Stimulated activated CD8-positive, alpha-beta memory T cell treated with anti-CD3 and anti-CD28 coated beads, Interleukin-4, amount 100 ng/mL, for 4 hours (primary cell): ENCODE measurements at places on chromosomes 1 and 21.
A peak's percentile ranks its signal among the peaks of the same experiment; 100 is the strongest.

- DNase-seq: no peak
These were observed 20.9 kb downstream of the MCOLN3 start for GRCh38 chr1:85027242-85027983.

DNA sequence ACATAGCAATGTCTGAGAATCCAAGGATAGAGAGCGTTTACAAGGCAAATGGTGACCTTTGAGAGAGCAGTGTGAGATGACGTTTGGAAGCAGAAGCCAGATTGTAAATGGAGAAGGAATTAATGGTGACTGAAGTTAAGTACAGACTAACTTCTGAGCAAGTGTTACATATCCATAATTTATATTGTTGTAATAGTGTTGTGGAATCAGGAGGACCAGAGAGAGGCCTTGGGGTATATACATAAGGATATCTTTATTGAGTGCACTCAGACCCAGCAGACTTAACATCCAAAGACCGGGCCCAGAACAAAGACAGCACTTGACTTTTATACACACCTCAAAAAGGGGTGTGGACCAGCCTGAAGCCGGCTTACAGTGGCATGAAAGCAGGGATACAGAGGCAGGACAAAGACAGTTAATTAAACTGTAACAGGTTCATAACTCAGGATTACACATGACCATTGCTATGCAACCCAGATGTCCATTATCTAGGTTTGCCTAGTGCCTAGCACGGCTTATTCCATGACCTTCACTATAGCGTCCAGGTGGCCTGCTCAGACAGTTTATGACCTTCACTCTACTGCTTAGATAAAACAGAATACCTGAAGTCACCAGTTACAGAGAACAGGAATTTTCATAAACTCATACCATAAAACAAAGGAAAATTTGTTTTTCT lies 2.7 kb upstream of the MGST3 start:
- DNase-seq: no peak

GRCh38 chr1:215665215-215665614 lies 98.1 kb downstream of the KCTD3 start:
- no peak for DNase-seq

- no peak for DNase-seq
These were observed 11.2 kb downstream of the MEF2D start for GRCh38 chr1:156489166-156489934.

GRCh38 chr1:209844695-209845407 lies 17.1 kb downstream of the UTP25 start:
- DNase-seq: no peak

DNA sequence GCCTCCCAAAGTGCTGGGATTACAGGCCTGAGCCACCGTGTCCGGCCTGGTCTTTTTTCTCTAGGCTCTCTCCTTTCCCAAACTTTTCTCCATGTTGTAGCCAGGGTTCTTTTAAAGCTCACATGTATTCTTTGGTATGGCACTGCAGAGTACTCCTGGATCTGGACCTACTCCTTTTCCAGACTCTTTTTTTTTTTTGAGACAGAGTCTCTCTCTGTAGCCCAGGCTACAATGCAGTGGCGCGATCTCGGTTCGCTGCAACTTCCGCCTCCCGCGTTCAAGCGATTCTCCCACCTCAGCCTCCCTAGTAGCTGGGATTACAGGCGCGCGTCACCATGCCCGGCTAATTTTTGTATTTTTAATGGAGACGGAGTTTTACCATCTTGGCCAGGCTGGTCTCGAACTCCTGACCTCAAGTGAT lies 602 bp upstream of the MED18 start:
- DNase-seq: no peak

GRCh38 chr21:45234127-45234526 lies 53.6 kb downstream of the POFUT2 start:
- no peak for DNase-seq

DNA sequence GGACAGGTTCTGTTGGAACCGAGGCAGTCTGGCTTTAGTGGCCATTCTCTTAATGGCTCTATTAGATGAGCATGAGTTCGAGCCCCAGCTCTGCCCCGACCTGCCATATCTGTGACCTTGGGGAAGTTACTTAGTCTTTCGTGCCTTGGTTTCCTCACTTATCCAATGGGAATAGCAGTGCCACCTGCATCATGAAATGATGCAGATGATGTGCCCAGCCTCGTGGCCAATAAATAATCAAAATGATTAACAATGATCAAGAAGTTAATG lies 30.6 kb downstream of the CAMK1G start:
- DNase-seq: no peak

DNA sequence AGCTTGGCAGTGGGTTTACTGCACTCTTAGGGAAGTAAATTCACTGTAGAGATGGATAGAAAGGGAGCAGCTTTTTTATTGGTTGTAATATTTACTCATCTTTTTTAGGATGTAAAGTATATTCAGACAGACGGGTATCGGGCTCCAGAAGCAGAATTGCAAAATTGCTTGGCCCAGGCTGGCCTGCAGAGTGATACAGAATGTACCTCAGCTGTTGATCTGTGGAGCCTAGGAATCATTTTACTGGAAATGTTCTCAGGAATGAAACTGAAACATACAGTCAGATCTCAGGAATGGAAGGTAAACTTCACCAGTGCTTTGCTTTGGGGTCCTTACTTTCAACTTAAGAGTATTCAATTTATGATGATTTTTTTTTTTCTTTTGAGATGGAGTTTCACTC lies 3.2 kb downstream of the UHMK1 start:
- no peak for DNase-seq

DNA sequence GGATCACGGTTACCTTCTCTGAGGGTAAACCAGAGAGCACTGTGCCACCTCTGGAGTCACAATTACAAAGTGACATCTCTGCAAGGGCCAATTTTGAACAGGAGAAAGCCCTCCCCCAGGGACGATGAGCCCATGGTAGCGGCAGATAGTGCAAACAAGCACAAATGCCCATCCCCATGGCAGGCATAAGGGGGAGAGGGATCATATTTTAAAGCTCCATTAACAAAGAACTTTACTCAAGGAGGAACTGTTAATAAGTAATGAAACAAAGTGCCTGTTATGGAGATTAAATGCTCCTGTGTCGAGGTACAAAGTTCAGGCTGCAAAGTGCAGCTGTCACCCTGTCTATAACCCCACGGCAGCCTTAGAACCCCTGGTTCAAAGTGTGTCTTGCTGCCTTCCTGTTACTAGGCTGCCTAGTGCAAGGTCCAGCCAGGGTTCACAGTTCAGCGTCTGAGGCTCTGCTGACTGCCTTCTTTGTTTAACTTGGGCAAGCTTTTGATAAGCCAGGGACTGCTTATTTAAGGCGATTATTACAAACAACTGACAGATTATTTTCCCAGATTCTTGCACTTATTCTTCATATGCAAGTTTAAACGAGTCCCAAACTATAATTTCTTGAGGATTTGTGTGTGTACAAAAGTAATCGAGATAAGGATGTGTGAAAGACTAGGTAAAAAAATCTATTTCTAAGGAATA lies 75.7 kb upstream of the NRIP1 start:
- no peak for DNase-seq

DNA sequence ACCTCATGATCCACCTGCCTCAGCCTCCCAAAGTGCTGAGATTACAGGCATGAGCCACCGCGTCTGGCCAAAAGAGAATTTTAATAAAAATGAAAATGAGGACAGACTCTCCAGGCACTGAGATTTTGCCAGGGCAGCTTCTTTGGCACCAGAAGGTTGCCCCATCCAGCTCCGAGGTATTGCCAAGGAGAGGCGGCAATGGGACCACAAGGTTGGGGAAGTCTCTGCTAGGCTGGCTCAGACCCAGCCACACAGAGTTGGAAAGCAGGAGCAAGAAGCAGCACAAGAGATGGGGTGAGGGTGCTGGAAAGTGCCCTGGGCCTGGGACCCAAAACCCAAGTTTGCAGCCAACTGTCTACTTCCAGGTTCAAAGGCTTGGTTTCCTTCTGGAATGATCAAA lies 200.9 kb downstream of the HHIPL2 start:
- DNase-seq: no peak

DNA sequence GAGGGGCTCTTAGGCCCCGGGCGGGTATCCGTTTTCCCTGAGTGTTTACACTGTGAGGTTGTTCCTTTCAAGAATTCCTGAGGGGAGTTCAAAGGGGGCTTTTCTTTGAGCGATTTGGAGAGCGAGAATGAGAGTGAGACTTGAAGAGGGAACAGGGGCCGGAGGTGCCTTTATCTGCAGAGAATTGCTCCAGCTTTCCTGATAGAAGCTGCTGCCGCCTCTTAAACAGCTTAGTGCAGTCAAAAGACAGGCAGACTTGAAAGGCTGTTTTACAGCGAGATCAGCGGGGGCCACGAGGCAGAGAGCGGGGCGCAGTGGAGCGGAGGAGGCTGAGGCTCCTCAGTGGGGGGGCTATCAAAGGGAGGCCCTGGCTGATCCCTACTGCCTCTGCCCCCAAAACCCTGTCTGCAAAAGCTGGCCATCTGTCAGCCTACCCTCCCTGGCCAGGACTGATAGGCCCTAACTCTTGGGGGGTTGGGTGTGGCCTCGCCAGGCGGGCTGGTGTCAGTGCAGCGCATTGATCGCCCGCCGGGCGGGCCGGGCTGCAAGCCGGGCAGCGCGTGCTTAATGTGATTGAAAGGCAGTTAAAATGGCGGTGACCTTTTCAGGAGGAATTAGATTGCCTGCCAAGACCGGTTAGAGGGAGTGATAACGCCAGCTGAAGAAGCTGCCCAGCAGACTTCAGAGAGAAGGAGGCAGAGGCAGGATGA lies 36.4 kb downstream of the TMEM53 start:
- no peak for DNase-seq

DNA sequence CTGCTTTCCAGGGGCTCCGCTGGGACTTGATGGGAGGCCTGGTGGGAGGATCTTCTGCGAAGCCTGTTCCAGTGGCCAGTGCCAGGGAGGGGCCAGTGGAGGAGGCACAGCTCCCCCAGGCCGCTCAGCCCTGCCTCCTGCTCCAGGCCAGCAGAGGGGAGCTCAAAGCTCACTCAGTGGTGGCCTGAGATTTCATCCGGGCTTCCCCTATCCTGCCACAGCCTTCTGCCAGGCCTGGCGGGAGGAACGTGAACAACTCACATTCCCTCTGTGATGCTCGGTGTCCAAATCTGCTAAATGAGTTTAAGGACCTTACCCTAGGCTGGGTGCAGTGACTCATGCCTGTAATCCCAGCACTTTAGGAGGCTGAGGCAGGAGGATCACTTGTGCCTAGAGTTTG lies 3.3 kb downstream of the CLCNKB start:
- DNase-seq: no peak

DNA sequence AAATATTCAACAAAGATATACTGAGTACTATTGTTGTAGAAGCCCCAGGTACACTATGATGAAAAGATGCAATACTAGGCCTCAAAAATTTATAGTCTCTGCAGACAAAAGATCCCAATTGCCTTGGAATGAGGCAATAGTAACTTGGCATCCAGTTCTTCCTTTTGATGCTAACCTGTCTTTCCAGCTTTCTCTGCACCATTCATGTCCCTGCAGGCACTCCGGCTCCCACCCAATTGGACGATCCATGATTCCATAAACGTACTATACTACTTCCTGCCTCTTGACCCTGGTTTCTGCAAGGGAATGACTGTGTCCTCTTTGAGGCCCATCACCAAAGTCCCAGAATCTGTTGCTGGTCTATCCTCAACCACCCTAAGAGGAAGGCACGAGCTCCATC lies 8.0 kb upstream of the TAGLN2 start:
- no peak for DNase-seq

- no peak for DNase-seq
These were observed 52.8 kb downstream of the ELK4 start for GRCh38 chr1:205578780-205579571.

DNA sequence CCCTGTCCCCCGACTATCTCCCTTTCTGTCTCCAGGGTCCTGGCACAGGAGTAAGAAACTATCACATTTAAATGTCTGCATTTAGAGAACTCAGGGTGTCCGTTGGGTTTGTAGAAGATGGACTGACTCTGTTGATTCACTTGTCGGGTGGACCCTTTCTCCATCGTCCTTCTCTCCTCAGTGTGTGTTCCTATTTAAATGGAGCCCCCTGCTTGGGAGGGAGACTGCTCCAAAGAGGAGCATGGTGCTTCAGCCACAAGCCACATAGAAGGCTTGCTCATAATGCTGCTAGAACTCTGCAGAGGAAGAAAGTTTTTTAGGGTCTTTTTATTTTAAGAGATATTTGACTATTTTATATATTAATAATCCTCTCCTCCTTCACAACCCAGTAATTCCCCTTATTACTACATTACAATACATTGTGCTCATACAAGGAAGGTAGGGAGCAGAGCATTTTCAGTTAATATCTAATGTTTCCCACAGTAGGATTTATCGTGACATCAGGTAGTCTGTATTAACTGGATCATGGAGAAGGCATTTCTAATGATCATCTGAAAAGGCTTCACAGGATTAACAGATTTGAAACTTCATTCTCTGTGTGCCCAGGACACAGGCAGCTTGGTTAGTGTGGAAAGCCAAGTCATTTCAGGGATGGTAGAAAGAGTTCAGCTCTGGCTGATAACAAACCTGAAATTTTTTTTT lies 13.8 kb downstream of the FGGY start:
- DNase-seq: no peak

DNA sequence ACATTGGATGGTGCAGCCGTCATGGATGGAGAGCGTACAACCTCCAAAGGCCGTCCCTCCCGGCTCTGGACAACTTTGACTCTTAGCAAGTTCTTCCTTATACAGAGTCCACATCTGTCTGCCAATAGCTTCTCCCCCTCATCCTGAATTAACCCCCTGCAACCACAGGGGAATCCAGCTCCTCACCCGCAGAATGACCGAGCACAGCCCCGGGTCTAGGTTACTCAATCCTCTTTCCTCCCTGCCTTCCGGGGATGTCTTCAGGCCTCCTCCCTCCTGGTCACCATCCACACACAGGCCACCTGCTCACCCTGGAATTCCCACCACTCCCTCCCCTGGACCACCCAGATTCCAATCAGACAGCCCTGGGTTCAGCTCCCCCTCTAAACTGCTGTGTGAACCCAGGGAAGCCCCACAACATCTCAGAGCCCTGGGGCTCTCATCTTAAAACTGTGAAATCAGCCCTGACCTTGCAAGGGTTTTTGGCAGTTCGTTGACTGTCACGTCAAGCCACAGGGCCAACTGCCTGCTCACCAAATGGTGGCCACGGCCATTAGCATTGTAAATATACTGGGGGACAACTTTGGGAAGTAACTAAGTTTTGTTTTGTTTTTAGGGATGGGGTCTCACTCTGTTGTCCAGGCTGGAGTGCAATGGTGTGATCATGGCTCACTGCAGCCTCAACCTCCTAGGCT lies 54.2 kb downstream of the HSPG2 start:
- DNase-seq: no peak

GRCh38 chr1:198556971-198557370 lies 16.5 kb upstream of the ATP6V1G3 start:
- DNase-seq: peak; percentile 34

DNA sequence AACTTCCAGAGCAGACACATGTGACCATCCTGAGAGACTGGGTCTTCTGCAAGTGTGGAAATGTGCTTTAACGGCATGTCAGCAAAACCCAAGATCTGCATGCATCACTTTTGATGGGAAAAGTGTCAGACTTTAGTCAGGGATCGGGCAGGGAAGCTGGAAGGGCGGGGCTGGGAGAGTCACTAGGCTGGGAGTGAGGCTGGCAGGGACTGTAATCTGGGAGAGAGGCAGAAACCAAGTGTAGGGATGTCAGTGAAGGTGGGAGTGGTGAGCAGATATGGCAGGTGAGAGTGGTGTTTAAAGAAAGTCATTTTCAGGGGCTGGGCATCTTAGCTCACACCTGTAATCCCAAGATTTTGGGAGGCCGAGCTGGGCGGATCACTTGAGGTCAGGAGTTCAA lies 11.3 kb downstream of the CDA start:
- DNase-seq: no peak

GRCh38 chr1:61636376-61636775 lies 88.6 kb downstream of the TM2D1 start:
- DNase-seq: no peak
